ENCODE measurements at places on chromosomes 6 and 20.

DNA sequence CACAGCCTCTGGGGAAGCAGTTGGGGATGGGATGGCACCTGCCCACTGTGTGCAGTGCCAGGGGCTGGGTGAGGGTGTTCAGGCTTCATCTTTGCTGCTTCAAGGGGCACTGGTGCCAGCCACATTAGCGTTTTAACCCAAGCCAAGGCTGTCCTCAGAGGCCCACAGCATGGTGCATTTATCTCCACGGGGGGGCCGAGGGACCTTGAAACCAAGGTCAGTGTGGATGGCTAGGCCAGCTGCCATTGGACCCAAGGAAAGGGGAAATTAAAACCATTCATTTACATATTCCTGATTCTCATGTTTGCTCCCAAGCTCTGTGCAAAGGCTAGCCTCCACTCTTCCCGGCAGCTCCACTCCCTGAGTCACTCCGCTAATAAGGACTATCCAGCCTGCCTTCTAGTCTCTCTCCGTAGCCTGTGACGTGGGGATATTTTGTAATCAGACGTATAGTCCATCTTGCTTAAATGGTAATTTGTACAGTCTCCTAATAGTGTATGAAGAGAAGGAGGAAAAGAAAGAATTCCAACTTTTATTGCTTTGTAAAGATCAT is 197.1 kb downstream of the CDH4 start:
- DNase-seq: no peak

DNA sequence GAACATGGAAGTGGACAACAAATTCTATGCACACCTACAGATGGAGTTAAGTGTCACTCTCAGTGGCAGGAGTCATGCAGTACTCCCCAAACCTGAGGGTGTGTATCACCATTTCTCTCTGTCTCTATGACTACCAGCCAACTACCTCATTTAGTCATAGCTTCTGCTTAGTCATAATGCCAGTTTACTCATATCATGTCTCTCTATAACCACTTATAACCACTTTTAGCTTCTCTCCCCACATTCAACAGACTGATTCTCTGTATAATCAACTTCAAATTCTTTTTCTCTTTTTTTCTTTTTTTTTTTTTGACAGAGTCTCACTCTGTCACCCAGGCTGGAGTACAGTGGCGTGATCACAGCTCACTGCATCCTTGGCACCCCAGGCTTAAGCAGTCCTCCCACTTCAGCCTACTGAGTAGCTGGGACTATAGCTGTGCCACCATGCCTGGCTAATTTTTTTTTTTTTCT is 13.8 kb upstream of the GTF3C6 start:
- DNase-seq: no peak

DNA sequence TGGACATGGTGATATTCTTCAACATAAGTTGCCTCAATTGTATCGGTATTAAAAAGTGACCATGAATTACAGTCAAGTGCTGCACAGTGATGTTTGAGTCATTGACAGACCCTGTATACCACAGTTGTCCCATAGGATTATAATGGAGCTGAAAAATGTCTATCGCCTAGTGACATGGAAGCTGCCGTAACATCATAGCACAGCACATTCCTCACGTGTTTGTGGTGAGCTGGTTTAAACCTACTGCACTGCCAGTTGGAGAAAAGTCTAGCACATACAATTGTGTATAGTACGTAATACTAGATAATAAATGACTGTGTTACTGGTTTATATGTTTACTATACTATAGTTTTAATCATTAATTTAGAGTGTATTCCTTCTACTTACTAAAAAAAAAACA is 150.2 kb downstream of the CDH26 start:
- DNase-seq: no peak

GRCh38 chr6:8193541-8193940 is 91.2 kb upstream of the EEF1E1 start:
- no peak for DNase-seq

GRCh38 chr20:22629927-22630326 is 45.6 kb upstream of the FOXA2 start:
- DNase-seq: no peak

DNA sequence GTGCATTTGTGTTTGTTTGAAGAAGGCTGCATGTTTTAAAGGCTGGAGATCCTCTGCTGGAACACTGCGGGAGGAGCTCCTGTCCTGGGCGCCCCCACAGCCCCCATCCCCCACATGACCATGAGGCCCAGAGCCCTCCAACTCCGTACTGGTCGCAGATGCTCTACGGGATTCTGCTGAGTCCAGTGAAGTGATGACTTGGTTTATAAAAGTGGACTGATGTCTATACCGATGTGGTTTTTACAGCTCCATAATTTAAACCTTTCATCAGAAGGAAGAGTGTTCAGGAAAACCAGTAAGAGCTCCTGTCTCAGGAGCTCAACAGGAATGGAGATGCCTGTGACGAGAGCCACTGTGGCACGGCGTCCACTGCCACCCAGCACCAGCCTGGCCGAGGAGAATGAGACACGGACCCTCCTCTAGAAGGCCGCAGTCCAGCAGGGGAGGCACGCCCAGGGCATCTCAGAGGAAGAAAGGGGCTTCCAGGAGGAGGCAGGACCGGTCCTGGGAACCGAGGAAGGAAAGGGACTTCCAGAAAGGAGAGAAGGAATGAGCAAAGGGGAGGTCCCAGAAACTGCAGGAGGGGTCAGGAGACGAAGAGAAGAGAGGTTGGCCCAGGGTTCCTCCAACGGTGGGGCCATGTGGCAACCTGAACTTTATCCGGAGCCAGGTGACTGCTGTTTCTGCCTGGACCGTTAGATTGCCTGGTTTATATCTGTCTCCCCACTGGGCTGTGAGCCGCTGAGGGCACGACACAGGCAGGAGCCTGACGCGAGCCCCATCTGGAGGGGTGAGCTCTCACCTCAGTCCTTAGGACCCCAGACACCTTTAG is 26.9 kb downstream of the BFSP1 start:
- no peak for DNase-seq

DNA sequence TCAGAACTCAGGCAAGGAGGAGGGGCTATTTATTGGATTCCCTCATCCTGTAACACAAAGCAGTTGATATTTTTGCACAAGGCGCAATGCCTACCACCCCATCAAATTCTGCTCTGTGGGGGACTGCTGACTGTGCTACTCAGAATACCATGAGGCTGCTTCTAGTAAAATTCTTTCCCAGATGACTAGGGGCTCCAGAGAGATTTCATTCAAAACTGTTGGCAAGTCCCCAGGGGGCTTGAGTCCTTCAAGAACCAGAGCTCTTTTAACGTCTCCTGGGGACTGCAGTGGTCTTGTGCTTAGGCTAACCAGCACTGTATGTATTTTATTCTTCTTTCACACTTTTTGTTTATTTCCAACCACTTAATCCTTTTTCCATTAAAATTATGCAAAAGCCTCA is 365.9 kb upstream of the AGPAT4 start:
- DNase-seq: no peak

- no peak for DNase-seq
Observed at GRCh38 chr20:9236458-9236857, 167.6 kb downstream of the PLCB4 start.

DNA sequence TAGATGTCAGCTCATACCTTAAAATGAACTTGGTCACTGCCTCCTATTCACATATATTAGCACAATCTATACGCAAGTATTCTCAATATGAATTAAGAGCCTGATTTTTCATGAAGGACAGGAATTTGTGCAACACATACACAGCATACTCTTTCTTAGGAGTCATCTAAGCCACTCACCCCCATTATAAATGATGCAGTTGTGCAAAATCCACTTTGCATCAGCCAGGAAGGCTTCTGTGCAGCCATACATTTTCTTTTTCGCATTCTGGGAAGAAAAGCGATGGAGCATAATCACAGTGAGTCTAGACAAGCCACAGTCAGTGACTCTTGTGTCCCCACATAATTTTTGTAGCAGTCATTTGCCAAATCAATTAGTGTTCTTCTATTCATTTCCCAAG is 66.5 kb downstream of the ZMYND8 start:
- no peak for DNase-seq

DNA sequence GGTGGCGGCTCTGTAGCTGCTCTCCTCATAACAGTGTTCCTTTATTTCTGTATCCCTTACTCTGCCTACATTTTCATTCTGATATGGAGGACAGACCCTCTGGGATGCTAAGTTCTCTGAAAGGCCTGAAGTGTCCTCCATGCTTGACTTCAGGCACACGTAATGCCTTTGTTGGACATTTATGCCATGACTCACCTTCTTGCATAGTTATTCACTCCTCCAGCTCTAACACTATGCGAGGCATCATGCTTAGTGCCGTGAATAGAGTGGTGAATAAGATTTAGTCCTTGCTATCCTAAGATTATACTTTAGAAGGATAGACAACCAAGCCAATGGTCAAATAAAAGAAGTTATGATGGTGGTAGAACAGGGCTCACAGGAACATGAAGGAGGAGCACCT is 760.9 kb upstream of the FLRT3 start:
- no peak for DNase-seq

Data from glutamatergic neuron (in vitro differentiated cells).